Hippocampal formation (tissue), 2 donors: ENCODE measurements at places on chromosomes 2 and 18.

DNA sequence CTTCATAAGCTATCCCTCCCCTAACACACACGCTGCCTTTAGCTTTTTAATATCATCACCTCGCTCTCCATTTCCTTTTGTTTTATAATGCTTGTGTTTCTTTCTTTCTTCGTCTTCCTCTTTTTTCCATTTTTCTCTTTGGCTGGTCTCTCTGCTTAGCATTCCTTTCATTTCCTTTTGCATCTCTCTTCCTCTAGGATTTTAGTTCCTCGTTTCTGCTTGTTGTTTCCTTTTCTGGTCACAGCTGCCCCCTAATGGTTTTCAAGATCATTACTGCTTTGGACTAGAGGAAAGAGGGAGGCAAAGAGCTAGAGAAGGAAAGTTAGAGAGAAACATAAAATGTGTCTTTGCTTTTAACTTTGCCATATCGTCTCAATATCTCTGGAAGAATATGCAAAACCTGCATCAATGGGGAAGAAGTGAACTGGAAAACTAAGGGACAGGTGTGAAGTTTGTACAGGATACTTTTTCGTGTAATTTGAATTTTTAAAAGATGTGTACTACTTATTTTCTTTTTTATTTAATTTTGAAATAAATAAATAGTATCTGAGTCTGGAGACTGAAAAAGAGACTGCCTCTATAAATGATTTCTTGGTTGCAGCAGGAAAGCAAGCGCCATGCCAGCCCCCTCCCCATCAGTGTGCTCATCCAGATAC, 6.3 kb upstream of the NRP2 start:
- peak; percentile 85 for DNase-seq

DNA sequence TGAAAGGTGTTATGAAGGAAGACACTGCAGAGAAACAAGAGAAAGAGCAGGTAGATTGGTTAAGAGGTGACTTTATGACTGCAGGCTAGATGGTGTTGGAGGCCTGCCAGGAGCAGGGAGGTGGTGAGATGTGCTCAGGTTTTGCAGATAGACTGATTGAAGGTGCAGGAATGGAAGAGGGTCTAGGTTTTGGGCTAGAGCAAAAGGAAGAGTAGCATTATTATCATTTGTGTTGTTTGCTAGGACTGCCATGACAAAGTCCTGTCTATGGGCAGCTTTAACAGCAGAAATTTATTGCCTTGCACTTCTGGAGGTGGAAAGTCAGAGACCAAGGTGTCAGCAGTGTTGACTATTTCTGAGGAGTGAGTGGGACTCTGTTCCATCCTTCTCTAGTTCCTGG, 172.9 kb upstream of the SOX11 start:
- DNase-seq, result no peak

DNA sequence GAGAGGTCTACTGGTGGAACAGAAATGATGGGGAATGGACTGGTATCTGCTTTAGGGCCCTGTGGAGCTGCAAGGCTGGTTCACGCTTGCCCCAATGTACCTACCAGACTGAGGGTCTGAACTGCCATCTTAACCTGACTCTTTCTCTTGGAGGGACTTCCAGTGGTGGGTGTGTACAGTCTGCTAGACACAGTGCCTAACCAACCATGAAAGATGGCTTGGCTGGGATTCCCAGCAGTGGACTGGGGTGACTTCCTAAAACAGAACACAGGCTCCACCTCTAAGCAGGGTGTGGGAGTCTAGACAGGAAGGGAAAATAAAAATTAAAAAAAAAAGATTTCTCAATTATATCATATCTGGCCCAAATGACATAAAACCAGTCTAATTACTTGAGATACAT, 25.5 kb upstream of the MYO3B start:
- no peak for DNase-seq

DNA sequence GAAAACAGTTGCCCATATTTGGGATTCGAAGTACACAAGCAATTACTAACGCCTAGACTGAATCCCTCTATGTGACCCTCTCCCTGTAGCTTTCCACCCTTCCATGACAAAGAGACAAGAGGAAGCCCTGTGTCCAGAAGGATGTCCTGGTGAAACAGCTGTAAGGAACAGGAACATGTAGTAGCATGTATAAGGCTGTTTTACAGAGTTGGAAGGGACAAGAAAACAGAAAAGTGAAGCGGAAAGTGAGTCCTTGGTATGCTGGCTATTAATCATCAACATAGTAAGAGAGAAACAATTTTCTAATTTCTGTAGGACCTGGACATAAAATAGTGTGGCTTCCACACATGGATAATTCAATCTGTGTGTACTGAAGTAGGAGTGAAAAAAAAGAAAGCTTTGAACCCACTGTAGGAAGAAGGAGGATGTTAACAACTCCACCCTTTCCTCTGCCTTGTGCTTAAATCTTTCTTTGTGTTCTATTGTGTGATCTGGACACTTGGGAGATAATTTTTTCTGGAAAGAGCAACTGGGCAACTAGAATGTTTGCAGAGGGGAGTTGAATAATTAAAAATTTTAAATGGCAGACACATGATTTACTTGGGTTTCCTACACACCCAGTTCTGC, 162.3 kb upstream of the ZSWIM2 start:
- DNase-seq, result no peak

DNA sequence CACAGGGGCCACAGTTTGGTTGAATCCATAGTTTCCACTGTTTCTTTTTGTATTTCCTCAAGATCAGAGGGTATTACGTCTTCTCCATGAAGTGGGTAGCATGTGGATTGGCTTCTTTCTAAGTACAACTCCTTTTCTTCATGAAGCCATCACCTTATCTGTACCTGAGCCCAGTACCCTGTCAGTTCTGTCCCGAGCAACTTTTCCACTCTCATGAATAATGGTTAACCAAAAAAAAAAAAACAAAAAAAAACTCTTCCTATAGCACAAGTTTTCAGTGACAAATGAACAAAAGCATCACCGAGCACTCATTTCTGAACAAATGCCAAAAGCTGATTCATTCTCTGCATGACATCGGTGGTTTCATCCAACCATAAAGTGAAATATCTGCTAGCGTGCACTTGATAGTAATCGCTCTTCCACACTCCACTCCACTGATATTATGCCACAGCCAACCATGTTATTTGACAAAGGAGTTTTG, 53.0 kb upstream of the CCDC150 start:
- DNase-seq, result peak; percentile 78

- no peak for DNase-seq
These were observed 12.6 kb downstream of the RNF149 start for GRCh38 chr2:101295895-101296294.

DNA sequence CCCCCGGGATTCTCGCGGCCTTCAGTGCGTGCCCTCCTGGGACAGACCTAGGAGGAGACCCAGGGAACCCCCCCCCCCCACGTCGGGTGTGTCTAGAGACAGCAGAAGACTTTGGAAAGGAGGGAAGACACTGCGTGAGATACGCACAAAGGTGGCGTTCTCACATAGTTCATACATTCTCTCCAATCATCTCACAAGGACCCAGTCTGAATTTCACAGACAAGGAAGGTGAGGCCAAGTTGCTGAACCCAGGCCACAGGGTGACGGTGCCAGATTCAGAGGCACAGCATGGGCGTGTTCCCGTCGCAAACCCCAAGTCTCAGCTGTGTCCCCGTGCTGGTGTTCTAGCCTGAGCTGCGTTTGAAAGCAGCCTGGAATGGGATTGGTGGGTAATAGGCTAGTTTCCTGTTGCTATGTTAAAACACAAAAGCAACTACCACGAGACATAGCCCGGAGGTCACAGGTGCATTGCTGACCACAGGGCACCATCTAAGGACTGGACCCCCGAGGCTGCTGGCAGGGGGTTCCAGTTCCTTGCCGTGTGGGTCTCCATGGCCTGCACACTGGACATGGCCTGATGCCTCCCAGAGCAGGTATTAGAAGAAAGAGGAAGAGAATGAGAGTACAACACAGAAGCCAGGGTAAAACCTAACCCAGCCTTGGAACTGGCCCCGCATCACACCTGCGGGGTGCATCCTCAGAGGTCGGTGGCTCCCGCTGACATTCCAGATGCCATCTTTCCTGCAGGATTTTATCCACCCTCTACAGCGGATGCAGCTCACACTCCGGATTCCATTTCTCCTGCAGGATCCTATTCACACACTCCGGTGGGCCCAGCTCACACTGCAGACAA, 1.1 kb upstream of the PXDN start:
- no peak for DNase-seq

DNA sequence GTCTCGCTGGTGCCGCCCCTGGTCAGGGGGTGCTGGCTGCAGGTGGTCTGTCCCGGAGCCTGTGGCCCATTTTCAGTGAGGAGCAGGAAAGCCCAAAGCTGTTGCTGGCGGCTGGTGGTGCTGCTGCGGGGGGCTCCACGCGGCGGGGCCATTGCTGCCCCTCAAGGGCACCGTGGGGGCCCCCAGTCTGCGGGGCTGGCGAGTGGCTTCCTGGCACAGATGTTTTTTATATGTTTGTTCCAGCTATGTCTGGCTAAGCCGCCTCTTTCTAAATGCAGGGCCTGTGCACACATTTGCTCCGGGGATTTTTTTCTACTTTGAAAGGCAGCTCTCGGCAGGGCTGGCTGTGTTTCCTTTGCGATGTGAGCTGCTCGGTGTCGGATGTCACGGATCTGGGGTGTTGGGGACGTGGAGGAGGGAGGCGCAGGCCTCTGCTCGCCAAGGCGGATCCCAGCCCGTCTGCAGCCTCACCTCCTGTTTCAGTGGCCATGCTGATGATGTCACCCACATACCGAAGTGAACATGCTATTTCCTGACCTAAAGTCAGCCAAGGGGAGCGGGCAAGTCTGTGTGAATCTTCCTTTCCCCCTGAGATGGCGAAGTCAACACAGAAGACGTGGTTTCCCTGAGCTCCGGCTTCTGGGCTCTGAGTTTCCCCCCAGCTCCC, 112.0 kb upstream of the CTDP1 start:
- no peak for DNase-seq

DNA sequence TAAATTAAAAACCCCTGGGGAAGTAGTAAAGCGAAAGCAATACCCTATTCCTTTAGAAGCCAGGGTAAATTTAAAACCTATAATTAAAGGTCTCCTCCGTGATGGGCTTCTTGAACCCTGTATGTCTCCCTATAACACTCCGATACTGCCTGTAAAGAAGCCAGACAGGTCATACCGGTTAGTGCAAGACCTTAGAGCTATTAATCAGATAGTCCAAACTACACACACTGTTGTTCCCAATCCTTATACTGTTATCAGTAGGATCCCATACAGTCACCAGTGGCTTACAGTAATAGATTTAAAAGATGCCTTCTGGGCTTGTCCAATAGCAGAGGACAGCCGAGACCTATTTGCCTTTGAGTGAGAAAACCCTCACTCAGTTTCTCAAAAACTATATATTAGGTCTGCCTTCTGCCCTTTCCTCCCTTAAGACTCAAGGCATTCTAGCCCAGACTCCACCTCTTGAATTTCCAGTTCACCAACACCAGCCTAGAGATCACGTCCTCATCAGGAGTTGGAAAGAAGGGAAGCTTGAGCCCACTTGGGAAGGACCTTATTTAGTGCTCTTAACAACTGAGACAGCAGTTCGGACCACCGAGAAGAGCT, 12.4 kb upstream of the SAP130 start:
- no peak for DNase-seq

DNA sequence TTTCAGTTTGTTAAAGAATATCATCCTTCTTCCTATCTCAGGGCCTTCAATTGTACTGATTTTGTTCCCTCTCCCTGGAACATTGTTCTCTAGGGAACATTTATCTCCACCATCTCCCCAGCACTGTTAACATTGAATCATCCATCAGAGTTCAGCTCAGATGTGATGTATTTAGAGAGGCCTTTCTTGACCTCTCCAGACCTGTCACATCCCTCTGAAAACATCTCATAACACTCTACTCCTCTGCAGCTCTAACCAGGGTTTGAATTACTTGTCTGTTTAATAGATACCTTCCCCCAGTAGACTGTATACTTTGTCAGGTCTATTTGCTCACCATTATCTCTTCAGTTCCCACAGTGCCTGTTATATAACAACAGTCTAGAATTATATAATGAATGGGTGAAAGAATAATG, 98.6 kb downstream of the GALNT1 start:
- no peak for DNase-seq

DNA sequence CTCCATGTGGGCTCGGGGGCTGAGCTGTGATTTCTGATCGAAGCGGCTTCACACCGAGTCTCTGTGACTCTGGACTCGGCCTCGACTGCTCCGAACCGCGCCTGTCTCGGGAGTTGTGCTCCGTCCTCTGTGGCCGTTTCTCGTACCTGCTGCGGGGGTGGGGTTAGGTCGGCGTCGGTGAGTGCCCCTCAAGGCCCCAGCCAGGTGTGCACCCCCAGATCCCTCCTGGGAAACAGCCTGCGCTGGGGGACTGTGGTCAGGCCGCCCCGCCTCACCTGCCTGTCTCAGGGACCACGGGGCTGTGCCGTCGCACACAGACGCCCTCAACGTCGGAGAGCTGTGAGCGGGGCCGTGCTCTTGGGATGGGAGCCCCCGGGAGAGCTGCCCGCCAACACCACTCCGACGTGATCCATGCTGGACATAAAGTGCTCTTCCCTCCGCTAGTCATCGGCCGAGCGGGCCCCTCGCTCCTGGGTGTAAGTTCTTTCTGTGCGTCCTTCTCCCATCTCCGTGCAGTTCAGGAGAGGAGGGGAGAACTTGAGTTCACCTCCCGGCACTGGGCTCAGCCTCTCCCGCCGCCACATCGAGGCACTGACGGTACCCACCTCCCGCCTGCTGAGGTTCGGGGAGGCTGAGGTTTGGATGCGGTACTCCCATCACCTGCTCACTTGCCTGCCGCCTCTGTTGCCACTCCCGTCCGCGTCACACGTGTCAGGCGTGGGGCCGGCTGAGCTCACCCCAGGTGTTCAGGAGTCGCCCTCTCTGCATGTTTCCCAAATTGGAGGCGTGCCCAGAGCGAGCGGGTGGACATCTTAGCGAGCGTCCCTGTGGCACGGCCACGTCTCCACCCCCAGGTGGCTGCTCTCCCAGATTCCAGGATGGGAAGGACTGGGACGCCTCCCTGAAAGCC, 55.7 kb downstream of the CTDP1 start:
- no peak for DNase-seq

DNA sequence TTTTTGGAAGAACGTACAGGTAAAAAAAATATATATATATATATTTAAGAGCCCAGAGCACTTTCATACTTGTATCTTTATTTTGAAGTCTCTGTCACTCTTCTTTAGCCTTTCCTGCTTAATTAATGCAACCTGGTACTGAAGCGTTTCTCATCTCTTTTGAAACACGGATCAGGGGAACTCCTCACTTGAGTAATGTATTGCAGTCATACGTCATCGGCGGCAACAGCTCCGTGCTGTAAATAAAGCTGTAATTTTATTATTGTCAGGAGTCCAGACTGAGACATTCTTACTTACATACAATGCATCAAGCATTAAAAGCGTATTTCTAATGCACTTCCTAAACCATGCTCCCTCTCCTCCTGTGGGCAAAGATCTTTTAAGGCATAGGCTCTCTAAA, 514.7 kb downstream of the SOX11 start:
- DNase-seq, result no peak

- DNase-seq, result peak; percentile 73
These were observed 939 bp downstream of the DOCK10 start for GRCh38 chr2:225041207-225041850.

DNA sequence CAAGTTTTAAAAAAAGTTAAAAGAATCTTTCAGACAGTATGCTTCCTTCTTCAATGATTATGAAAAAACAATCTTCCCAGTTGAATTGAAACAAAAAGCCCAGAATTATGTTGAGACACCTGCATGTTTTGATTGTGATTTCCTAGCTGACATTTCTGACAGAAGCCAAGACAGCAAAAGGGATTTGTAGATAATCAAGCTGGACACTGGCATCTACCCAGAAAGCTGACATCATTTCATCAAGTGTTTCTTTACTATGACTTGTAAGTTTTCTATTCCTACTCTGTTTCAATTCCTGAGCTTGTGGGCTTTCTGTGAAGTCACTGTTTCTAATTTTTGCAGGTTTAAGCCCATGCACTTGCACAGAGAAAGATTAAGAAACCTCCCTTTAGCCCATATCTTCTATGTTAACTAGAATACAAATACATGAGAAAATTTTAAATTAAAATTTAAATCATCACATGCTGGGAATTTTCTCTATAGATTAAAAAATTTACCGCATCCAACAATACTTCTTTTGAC, 82.9 kb upstream of the CCDC85A start:
- no peak for DNase-seq
